ENCODE measurements at places on chromosomes 16 and 17. TPM values are rescaled to one million over a fixed set of nuclear protein-coding genes. Genes with fewer than 3 reads are reported as not detected.

GRCh38 chr17:624341-624860 lies 90.2 kb downstream of the VPS53 start:
- no peak for DNase-seq

DNA sequence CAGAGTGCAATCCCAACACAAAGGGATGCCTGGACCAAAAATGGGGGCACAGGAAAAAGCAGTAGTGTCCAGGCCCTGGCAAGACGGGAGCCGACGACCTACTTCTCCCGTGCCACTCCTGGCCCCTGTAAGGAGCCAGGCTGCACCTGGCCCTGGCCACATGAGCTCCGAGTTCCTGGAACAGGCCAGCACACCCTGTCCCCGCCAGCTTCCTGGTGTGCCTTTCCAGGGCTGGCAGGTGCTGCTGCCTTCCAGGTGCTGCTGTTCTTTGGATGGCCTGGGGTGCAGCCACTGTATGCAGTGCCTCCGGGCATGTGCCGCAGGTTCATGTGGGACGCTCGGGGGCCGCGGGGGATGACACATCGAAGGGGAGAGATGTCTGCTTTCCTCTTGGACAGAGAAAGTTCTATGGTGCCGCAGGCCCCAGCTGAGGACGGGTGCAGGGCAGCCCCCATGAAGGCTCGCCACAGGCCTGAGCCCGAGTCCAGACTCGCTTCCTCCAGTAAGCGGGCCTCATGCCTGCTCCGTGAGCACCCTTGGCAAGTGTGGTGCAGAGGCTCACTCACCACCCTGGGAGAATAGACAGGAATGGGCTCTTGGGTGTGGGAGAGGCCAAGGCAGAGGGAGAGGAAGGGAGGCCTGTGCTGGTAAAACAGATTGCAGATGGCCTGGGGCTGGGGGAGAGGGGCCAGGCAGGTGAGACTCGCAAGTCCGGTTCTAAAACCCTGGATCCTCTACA lies 54.7 kb upstream of the FASN start:
- DNase-seq, result peak; percentile 93

DNA sequence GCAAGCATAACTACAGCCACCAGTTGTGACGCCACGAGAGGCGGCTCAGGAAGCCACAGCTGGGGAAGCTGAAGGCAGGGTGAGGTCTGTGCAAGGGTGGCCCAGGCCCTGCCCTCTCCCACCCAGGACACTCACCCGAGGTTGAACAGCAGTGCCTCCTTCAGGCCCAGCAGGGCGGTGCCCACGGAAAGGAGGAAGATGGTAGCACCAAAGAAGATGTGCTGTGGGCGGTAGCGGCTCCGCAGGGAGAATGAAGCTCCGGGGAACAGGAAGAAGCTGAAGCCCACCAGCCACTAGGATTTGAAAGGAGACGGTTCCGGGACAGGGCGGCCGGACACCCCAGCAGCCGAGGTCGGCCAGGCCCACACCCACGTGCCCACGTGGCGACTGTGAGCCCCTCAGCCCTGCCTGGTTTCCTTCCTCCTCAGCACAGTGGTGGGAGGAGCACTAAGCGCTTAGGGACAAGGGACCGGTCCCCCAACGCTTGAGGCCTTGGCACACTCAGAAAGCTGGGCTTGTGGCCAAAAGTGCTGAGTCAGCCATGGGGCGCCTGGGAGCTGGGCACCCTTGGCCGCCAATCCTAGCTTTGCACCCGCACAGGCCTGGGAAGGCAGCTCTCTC lies 11.0 kb downstream of the CYB561 start:
- peak; percentile 92 for DNase-seq

Gene NAGS
- 5.0 TPM for total RNA-seq

DNA sequence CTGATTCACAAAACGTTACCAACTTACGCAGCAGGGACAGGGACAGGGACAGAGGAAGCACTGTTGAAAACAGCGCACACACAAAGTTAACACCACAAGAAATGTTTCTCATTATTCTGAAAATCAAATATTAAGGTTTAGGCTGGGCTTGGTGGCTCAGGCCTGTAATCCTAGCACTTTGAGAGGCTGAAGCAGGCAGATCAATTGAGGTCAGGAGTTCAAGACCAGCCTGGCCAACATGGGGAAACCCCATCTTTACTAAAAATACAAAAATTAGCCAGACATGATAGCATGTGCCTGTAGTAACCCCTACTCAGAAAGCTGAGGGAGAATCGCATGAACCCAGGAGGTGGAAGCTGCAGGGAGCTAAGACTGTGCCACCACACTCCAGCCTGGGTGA lies 4.2 kb downstream of the CYTH1 start:
- DNase-seq, result no peak

Gene SLC52A1
- 4.0 TPM for total RNA-seq

Gene HS3ST3B1
- total RNA-seq, result 2.8 TPM
